A549 treated with CORT108297 at 1 μM for 4 hours (cell line): ENCODE measurements at places on chromosomes 1 and 21. TPM values are rescaled to one million over a fixed set of nuclear protein-coding genes. Genes with fewer than 3 reads are reported as not detected.

The ITLN2 gene
- 0.13 to 0.34 TPM (median 0.24 TPM) in 4 of 5 replicates, not detected in the other for total RNA-seq

The VTCN1 gene
- total RNA-seq, result 0.05 to 0.10 TPM (median 0.07 TPM) in 4 of 5 replicates, not detected in the other

The SASS6 gene
- 3.5 to 4.9 TPM (median 4.5 TPM) in 5 replicates for total RNA-seq

The TSTD1 gene
- 0.20 to 0.42 TPM (median 0.29 TPM) in 4 of 5 replicates, not detected in the other for total RNA-seq

The ADSS2 gene
- total RNA-seq, result 44.3 to 62.5 TPM (median 48.2 TPM) in 5 replicates

The HJV gene
- not detected in 5 replicates for total RNA-seq

The CLCA4 gene
- total RNA-seq, result not detected in 5 replicates

The AADACL3 gene
- not detected in 5 replicates for total RNA-seq

The PTGS2 gene
- 5.6 to 13.3 TPM (median 7.0 TPM) in 5 replicates for total RNA-seq

The CADM3 gene
- 0.03 to 0.24 TPM (median 0.12 TPM) in 5 replicates for total RNA-seq

The HDGF gene
- 422 to 452 TPM (median 434 TPM) in 5 replicates for total RNA-seq

The CAMSAP2 gene
- total RNA-seq, result 15.8 to 23.2 TPM (median 19.6 TPM) in 5 replicates

The FAM78B gene
- 0.12 to 0.46 TPM (median 0.33 TPM) in 5 replicates for total RNA-seq

The CPLANE2 gene
- 3.2 to 4.7 TPM (median 4.0 TPM) in 5 replicates for total RNA-seq

The LORICRIN gene
- not detected in 5 replicates for total RNA-seq

The JTB gene
- 109 to 169 TPM (median 154 TPM) in 5 replicates for total RNA-seq
